ENCODE measurements at places on chromosomes 7 and 10.

- DNase-seq = no peak
- H3K4me3 ChIP-seq = no peak overlapping the region
- H3K4me1 ChIP-seq = peaks cover 16% of the 10 kb centered on the region
These were observed 1358.9 kb upstream of the LRRTM3 start for GRCh38 chr10:65566906-65567305.

DNA sequence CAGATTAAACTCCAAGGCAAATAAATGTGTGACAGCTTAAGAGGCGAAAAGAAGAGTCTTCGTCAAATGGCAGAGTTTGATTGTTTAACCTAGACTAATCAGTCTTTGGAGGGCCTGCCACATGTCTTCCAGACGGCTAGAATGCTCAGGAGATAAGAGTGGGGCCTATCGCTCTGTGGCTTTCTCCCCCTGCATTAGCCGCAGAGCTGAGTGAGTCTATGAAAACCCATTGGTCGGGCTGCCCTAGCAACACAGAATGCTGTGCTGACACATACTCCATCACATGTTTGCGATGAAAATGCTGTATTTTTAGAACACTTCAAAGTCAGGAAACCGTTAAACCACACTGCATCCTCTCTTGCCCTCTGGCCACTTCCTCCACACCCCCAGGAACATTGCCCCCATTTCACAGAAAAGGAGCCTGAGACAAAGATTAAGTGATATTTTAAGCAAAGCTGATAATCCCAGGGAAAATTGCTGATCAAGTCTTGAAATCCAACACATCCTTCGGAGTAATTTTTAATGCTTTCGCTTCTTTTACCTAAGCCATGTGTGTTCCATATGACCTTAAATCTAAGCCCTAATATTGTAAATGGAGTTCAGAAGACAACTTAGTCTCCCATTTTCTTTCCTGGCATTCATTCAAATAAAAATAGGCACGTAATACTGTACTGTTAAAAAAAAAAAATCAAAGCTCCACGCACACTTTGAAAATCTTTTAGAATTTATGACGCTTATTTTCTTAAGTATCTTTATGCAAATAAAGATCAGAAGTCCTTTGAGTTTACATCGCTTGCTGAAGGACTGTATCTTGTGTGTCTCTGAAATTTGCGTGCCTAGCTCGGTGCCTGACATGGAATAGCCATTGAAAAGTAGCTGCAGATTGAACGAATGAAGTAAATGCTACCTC is 161.2 kb downstream of the CELF2 start:
- no peak overlapping the region for H3K4me3 ChIP-seq
- peaks cover 27% of the 10 kb centered on the region for H3K4me1 ChIP-seq
- H3K27ac ChIP-seq = peak overlapping the region; percentile 83
- DNase-seq = no peak
- peaks cover 33% of the 10 kb centered on the region for H3K27me3 ChIP-seq

GRCh38 chr10:109929501-109930219 is 6.3 kb upstream of the XPNPEP1 start:
- no peak overlapping the region for H3K27ac ChIP-seq
- H3K27me3 ChIP-seq = no peaks in the 10 kb centered on the region
- H3K4me1 ChIP-seq = peaks cover 16% of the 10 kb centered on the region
- H3K36me3 ChIP-seq = no peaks in the 10 kb centered on the region

DNA sequence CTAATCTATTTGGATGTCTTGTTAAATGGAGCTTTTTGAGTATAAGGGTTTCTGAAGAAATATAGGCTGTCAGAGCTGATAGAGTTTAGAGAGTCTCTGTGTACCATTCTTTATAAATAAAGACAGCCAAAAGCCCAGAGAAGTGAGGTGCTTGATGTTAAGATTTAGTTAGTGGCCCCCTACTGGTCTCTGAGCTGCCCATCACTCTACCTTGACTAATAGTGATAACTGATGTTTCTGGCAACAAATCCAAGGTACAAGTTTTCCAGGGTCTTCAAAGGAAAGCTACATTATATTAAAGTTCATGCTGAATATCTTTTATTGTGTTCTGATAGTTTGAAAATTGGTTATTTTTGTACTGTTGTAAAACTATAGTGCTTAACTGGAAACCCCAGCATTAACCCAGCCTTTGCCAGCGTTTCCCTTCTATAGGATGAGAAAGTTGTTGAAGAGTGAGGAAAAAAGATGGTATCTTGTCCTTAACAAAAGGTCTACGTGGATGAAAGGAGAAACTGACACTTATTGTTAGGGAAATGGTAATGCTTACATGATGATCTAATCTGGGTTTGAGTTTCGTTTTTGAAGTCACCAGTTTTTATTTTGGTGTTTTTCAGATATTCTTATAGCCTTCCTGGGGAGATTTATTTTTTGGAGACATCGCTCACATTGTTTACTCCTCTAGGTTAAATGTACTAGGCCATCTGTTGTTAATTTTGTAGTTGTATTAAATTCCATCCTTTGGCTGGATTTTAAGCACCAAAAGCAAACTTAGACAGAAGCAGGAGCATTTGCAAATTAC is 79.0 kb downstream of the AUTS2 start:
- no peak for DNase-seq
- peak overlapping the region; percentile 78 for H3K27ac ChIP-seq
- no peaks in the 10 kb centered on the region for H3K27me3 ChIP-seq
- peaks cover 50% of the 10 kb centered on the region for H3K4me1 ChIP-seq
- no peak overlapping the region for H3K4me3 ChIP-seq

DNA sequence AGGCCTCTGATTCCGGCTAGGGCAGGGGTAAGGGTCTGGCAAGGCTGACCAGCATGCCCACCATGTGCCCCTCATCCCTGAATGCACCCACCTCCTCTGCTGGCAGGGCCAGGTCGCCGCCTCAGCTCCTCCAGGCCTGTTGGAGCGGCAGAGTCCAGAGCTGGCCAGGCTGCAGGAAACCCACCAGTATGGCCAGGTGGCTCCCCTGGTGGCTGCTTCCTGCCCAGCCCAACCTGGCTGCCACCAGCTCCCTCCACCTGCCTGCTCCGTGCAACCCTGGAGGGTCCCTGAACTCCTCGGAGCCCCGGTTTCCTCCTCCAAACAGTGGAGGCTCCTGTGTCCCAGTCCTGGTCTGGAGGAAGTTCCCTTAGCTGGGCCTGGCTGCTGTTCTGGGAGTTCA is 39.6 kb downstream of the MICALL2 start:
- DNase-seq = no peak
- H3K4me3 ChIP-seq = no peak overlapping the region
- peaks cover 54% of the 10 kb centered on the region for H3K27me3 ChIP-seq
- H3K4me1 ChIP-seq = peaks cover 10% of the 10 kb centered on the region

- H3K27ac ChIP-seq = no peak overlapping the region
- DNase-seq = no peak
- H3K4me3 ChIP-seq = no peak overlapping the region
- no peaks in the 10 kb centered on the region for H3K27me3 ChIP-seq
These were observed 46.9 kb downstream of the VWA2 start for GRCh38 chr10:114285961-114286441.

DNA sequence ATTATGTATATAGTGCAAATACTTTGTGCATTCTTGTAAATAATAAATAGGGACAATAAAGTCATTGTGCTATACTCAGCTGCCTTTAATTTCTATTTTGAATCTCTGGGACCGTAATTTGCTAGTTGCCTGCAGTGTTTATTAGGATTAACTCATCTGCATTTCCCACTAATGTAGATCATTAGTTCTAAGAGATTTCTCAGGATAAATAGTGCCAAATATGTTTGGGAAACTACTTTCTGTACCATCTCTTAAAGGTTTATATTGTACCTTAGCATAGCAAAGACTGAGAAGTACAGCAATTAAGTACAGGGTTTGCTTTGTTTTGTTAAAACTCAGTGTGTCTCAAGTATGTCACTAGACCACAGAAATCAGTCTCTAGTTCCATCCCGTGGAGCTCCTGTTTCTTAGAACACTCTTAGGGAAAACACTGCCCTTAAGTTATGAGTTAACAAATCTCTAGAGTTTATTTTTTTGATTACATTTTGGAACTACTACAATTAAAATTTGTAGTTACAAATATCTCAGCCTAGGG is 26.0 kb downstream of the ADD3 start:
- peaks cover 33% of the 10 kb centered on the region for H3K4me1 ChIP-seq
- no peaks in the 10 kb centered on the region for H3K27me3 ChIP-seq

GRCh38 chr10:71178880-71179279 is 33.5 kb upstream of the UNC5B start:
- H3K36me3 ChIP-seq = no peaks in the 10 kb centered on the region
- H3K4me1 ChIP-seq = no peaks in the 10 kb centered on the region
- no peak overlapping the region for H3K4me3 ChIP-seq
- H3K27ac ChIP-seq = no peak overlapping the region

DNA sequence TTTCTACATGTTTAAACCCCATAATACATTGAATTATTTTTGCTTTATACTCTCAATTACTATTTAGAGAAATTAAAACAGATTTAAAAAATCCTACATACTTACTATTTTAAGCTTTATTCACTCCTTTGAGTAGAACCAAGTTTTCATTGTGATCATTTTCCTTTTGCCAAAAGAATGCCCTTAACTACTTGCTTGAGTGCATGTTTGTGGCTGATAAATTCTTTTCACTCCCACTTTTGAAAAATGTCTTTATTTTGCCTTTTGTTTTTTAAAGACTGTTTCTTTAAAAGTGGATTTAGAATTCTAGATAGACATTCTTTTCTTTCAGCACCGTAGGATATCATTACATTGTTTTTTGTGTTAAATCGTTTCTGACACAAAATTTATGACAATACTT is 22.3 kb upstream of the AGR3 start:
- no peaks in the 10 kb centered on the region for H3K27me3 ChIP-seq
- H3K36me3 ChIP-seq = peaks cover 1% of the 10 kb centered on the region
- H3K4me1 ChIP-seq = peaks cover 28% of the 10 kb centered on the region
- no peak for DNase-seq
- H3K27ac ChIP-seq = peak overlapping the region; percentile 73

DNA sequence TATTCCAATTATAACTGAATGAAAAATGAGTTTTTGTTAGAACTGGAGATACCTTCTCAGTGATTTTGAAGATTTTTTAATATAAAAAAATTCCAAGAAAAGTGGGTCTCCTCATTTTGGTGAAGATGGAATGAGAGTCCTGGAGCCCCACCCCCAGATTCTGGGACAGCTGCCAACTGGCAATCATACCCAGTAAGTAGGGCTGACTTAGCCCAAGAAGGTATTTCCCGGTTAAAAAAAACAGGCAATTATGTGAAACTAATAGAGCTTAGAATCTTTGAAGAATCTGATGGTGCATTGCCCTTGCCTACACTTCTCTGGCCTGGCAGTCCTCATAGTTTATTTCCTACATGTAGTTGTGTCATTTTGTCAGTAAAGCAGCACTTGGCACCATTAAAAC is 52.8 kb upstream of the VWDE start:
- no peaks in the 10 kb centered on the region for H3K27me3 ChIP-seq
- H3K27ac ChIP-seq = peak overlapping the region; percentile 34
- H3K36me3 ChIP-seq = no peaks in the 10 kb centered on the region
- H3K4me3 ChIP-seq = no peak overlapping the region
- H3K4me1 ChIP-seq = peaks cover 8% of the 10 kb centered on the region

DNA sequence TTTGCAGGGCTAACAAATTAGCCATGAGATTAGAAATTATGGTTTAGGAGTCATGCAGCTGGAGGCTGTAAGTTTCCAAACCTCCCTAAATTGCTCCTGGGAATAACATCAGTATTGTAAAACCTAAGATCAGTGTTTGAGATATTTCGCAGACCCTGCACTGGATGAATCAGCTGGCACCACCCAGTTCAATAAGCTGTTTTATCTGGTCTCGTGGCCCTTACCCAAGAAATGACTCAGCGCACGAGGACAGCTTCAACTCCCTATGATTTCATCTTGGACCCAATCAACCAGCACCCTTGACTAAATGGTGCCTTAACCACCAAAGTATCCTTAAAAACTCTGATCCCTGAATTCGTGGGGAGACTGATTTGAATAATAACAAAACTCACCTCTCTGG is 482.0 kb upstream of the PCDH15 start:
- H3K27ac ChIP-seq = no peak overlapping the region
- H3K4me1 ChIP-seq = peaks cover 3% of the 10 kb centered on the region
- DNase-seq = no peak
- no peak overlapping the region for H3K4me3 ChIP-seq
- H3K36me3 ChIP-seq = peaks cover 3% of the 10 kb centered on the region
- no peaks in the 10 kb centered on the region for H3K27me3 ChIP-seq

GRCh38 chr7:89064831-89065230 is 269.3 kb upstream of the TEX47 start:
- no peaks in the 10 kb centered on the region for H3K4me1 ChIP-seq
- H3K27ac ChIP-seq = no peak overlapping the region
- DNase-seq = no peak
- H3K36me3 ChIP-seq = no peaks in the 10 kb centered on the region

- H3K27me3 ChIP-seq = no peaks in the 10 kb centered on the region
- peaks cover 15% of the 10 kb centered on the region for H3K4me1 ChIP-seq
These were observed 271.6 kb downstream of the CCDC3 start for GRCh38 chr10:12729885-12730284.

DNA sequence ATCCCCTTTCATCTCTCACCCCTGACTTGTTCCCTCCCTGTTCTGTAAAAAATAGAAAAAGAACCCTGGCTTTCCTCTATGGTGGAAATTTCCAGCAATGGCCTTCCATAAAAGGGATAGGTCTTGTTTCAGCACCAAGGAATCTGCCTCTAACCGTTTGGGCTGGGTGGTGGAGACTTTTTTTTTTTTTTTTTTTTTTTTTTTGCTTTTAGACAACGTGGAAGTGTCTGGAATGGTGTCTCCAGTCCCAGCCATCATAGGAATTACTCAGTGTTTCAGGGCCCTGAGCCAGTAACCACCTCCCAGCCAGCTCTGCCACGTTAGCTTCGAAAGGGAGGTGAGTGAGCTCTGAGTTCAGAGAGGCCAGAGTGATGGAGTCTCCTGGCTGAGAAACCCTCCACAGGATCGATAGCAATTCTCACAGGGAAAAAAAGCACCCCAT is 97.3 kb upstream of the COL1A2 start:
- no peaks in the 10 kb centered on the region for H3K27me3 ChIP-seq
- H3K4me3 ChIP-seq = peak overlapping the region; percentile 26
- H3K4me1 ChIP-seq = peaks cover 38% of the 10 kb centered on the region
- peak overlapping the region; percentile 13 for H3K27ac ChIP-seq
- DNase-seq = no peak
- H3K36me3 ChIP-seq = no peaks in the 10 kb centered on the region

- H3K4me3 ChIP-seq = no peak overlapping the region
- H3K4me1 ChIP-seq = peaks cover 26% of the 10 kb centered on the region
- H3K27me3 ChIP-seq = no peaks in the 10 kb centered on the region
- peak overlapping the region; percentile 92 for H3K27ac ChIP-seq
- H3K36me3 ChIP-seq = peaks cover 8% of the 10 kb centered on the region
These were observed 14.3 kb downstream of the CALML3 start for GRCh38 chr10:5538892-5539651.

DNA sequence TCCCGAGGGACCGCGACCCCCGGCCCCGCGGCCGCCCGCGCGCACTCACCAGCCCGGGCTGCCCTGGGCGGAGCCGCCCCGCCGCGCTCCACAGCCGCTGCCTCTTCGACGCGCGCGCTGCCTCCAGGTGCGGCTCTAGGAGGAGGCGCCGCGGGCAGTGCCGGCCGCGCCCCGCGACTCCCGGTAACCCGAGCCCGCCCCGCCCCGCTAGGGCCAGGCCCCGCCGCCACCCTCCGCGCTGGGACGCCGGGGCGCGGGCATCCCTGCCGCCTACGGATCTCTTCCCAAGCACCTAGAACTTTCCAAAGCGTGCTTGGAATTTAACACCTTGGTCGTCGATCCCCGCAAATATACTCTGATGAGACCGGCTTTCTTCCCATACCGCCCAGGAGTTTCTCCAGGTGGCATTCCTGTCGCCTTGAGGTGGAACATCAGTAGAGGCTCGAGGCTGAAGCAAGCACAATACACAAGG is at the start of gene SLC26A5:
Gene SLC26A5 (minus strand): TSS at position 159 of the 472 bp plus-strand sequence. CDS start 24,693 bp downstream, outside the sequence.
- no peak within 1 kb of the TSS for H3K27ac ChIP-seq
- H3K36me3 ChIP-seq = no peaks in the 10 kb centered on the region
- DNase-seq = peak; percentile 43
- H3K4me3 ChIP-seq = peak within 1 kb of the TSS; percentile 60

GRCh38 chr10:119283387-119283786 is 76.0 kb downstream of the GRK5 start:
- DNase-seq = no peak
- no peak overlapping the region for H3K4me3 ChIP-seq
- H3K36me3 ChIP-seq = no peaks in the 10 kb centered on the region
